ENCODE measurements at places on chromosomes 1 and 21. TPM values are rescaled to one million over a fixed set of nuclear protein-coding genes. Genes with fewer than 3 reads are reported as not detected.

Gene ATP5PO
- 133 TPM for total RNA-seq

Gene INSRR
- not detected for total RNA-seq

GRCh38 chr1:39458991-39459390, 32.4 kb upstream of the BMP8A start:
- DNase-seq = no peak
- H3K4me1 ChIP-seq = no peaks in the 10 kb centered on the region
- no peak overlapping the region for H3K27ac ChIP-seq
- peaks cover 100% of the 10 kb centered on the region for H3K36me3 ChIP-seq

GRCh38 chr1:180950321-180950720, 37.6 kb downstream of the KIAA1614 start:
- H3K27me3 ChIP-seq = no peaks in the 10 kb centered on the region
- H3K4me1 ChIP-seq = peaks cover 62% of the 10 kb centered on the region
- no peak overlapping the region for H3K4me3 ChIP-seq
- peaks cover 8% of the 10 kb centered on the region for H3K36me3 ChIP-seq
- no peak overlapping the region for H3K27ac ChIP-seq

Gene RIPK4
- 28.0 TPM for total RNA-seq

- H3K4me3 ChIP-seq = no peak overlapping the region
- no peaks in the 10 kb centered on the region for H3K4me1 ChIP-seq
- H3K27ac ChIP-seq = no peak overlapping the region
- no peaks in the 10 kb centered on the region for H3K36me3 ChIP-seq
- no peaks in the 10 kb centered on the region for H3K27me3 ChIP-seq
Measured at GRCh38 chr1:248045209-248045608, 1.4 kb upstream of the OR2L3 start.

Gene TTLL7
- total RNA-seq = 15.0 TPM

DNA sequence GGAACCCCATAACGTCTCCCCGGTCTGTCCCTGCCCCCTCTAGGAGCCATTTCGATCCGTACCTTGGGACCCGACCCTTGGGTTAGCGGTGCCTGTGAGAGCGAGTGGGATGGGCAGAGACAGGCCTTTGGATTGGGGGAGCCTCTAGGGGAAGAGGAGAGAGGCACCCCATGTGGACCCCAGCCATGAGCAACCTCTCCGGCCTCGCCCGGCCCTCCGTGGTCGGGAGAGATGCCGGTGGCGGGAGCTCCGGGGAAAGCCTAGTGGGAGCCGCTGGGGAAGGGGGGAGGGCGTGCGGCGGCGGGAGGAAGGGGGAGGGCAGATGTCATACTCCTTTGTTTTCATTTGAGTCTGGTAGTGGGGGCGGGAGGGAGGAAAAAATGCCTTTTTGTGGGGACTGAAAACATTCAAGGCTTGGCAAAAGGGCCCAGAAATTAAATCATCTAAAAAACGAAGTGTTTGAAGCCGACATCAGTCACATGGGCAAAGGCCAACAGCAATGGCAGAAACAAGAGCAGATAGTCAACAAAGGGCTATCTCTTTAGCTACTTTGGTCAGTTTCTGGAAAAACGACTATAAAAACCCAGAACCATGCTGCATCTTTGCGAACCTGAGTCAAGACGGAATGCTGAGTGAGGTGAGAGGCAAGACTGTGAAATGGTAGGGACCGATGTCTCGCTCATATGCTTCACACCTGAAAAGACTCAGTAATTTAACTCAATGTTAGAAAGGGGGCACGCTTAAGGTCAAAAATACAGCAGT, 758 bp downstream of the PTBP2 start:
- peak overlapping the region; percentile 98 for H3K27ac ChIP-seq

DNA sequence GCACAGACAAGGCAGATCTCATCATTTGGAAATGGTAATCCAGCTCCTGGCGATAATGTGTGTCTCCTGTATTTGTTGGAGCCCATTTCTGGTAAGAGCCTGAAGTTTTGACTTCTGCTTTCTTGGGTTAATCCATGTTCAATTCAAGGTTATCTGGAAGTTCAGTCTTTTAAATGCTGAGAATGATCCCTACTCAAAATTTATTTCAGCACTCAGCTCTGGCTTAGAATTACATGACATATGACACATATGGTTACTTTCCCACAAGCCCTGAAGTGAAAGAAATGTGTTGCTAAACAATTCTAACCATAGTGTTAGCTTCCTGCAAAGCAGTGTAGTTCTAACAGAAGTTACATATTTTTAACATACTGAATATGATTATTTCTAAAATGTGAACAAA, 2.7 kb downstream of the PTGFR start:
- H3K36me3 ChIP-seq = no peaks in the 10 kb centered on the region
- H3K27ac ChIP-seq = peak overlapping the region; percentile 77
- peak overlapping the region; percentile 15 for H3K4me3 ChIP-seq

Gene STRIP1
- total RNA-seq = 40.8 TPM

- no peaks in the 10 kb centered on the region for H3K4me1 ChIP-seq
- H3K27ac ChIP-seq = no peak overlapping the region
- H3K36me3 ChIP-seq = no peaks in the 10 kb centered on the region
- H3K27me3 ChIP-seq = no peaks in the 10 kb centered on the region
- H3K4me3 ChIP-seq = no peak overlapping the region
- no peak for DNase-seq
Measured at GRCh38 chr1:73162564-73162963, 880.2 kb upstream of the NEGR1 start.

Gene IL20
- not detected for total RNA-seq

- H3K4me1 ChIP-seq = peaks cover 58% of the 10 kb centered on the region
- H3K27me3 ChIP-seq = no peaks in the 10 kb centered on the region
- H3K36me3 ChIP-seq = no peaks in the 10 kb centered on the region
- no peak overlapping the region for H3K27ac ChIP-seq
- no peak for DNase-seq
Measured at GRCh38 chr1:226945106-226945857, 5.2 kb downstream of the COQ8A start.
